ENCODE measurements at places on chromosomes 7 and 10. TPM values are rescaled to one million over a fixed set of nuclear protein-coding genes. Genes with fewer than 3 reads are reported as not detected.
A peak's percentile ranks its signal among the peaks of the same experiment; 100 is the strongest.

DNA sequence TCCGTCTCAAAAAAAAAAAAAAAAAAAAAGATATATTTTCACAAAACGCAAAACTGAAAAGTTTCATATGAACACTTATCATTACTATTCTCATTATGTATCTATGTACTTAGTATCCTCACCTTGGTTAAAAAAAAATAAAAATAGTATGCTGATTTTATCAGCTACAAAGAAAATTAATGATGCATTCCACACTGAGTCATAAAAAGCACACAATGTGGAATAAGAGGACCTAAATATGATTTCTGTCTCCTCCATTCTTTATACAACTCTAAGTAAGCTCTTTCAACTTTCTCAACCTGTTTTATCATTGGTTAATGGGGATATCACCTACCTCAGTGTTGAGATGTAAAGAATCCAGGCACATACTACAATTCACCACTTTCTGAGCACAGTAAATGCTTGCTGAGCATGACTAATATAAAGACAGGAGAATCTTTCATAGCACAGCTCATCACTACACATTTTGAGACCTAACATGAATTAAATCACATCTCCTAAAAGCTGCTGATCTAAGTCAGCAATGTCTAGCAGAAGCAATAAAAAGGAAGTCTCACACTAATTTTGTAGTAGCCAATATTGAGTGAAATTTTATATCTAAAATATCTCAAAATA is 2.7 kb downstream of the SNX13 start:
- peak; percentile 61 for DNase-seq

- peak; percentile 48 for DNase-seq
Observed at GRCh38 chr10:73886661-73887293, 12.4 kb upstream of the CAMK2G start.

Gene TRPV6
- not detected for total RNA-seq

DNA sequence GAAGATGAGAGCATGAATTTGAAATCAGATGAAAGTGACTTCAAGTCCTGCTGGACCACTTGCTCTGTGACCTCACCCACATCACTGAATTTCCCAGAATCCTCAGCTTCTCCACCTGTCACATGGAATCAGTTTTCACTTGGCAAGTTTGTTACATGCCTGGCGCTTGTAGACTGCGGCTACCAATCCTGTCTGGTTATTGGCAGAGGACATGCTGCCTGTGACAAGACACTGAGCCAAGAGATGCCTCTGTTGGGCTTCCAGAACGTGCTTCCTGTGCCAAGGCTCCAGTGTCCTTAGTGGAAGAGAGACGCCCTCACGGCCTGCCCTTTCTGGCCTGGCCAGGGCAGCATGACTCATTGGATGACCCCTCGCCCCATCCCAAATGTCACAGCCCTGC is 4.4 kb upstream of the MYL10 start:
- no peak for DNase-seq

DNA sequence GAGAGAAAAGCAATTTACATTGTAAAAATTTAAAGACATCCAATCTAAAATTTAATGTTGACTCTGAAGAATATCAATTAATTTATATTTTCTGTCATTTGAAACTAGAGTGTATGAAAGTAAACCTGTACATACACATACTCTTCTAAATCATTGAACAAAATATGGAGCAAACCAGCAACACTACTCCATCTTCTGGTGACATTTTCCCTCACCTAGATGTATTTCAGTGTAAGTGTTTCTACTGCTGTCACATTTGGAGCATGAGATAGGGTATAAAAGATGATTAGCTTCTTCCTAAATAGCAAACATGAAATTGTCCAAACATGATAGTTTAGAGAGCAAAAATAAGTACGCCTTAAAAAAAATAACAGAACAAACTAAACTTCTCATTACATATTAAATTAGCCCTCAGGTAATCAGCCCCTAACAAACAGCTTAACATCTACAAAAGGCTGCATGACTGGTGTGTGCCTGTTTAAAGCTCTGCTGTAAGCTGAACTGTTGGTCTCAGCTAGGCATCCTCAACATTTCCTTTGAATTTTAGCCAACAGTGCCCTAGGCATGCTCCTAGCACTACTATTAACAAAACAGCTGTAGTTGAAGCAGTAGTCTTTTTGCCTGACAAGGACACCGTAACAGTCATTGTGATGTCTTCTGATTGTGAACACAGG is 189.8 kb downstream of the CTNNA3 start:
- no peak for DNase-seq

DNA sequence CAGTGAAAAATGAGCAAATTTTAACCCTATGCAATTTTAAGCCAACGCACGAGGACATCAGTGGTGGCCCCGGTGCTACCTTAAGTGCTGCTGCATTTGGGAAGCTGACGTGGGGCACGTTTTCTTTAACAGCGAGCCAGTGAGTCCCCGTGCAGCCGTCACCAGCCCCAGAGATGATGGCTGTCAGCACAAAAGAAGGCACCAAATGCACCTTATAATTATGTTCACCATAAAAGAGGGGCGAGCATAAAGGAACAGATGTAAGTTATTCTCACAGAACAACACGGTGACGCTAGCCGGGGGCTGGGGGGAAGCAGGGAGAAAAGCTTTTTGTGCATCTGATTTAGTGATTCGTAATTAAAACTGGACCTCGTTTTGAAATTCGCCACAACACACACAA is 260.1 kb downstream of the DNAJB6 start:
- DNase-seq: no peak

DNA sequence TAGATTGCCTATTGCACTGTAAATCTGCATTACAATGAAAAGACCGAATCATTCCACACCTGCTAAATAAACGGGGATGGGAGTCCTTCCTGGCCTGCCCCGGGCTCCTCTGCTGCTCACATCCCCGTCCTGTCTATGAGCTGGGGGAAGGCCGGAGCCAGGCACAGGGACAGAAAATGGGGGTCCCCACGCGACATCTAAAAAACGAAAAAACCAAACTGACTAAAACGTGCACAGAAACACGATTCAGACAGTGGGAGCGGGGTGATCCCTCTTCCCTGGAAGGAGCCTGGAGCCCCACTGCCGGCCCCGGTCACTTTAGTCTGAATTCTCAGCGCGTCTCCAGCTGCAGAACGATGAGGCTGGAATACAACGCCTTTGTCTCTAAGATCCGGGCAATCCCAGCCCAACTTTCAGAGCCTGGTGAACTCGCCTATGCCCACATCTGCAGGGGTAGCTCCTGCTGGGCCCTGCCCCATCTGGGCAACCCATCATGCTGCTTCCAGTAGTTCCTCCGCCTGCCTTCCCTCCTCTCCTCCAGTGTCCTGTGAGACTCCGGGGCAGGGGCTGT is 78.0 kb downstream of the ADARB2 start:
- no peak for DNase-seq

- DNase-seq: no peak
Observed at GRCh38 chr7:140069298-140069949, 6.7 kb upstream of the PARP12 start.

DNA sequence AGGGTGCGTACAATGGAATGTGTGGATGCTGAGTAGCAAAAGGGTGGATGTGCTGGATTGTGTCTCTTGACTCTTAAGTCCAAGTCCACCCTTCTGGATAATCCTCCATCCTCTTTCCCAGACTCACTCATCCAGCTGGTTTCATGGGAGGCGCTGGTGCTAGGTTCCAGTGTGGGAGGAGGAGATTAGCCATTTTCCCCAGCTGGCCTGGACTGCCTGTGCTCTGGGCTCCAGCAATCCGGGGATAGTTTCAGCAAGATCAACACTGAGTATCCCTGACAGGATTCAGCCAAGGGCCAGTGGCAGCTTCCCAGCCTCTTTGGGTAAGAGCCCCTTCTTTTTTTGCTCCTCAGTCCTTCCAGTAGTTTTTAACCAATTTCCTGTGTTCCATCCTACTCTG is 21.6 kb upstream of the TRIL start:
- DNase-seq: no peak

GRCh38 chr10:131233611-131234258 is 77.8 kb downstream of the TCERG1L start:
- no peak for DNase-seq

Gene CHRM2
- total RNA-seq: 5.2 TPM

- DNase-seq: no peak
Observed at GRCh38 chr7:24172856-24173255, 111.1 kb upstream of the NPY start.

DNA sequence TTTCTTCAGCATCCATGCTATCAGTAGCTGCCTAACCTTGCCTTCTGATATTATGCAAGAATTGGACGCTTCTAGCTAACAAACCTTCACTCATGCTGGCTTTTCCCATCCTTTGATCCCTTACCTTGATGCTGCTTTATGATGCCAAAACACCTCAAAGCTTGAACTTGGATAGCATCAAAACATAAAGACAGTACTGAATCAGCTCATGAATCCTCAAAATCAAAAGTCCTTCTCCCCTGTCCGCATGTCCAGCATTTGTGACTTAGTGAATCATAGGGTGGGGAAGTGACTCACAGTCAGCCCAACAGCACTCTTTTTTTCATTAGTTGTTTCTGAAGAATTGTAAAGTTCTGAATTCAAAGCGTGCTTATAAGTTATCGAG is 89.5 kb upstream of the PIK3CG start:
- peak; percentile 87 for DNase-seq

DNA sequence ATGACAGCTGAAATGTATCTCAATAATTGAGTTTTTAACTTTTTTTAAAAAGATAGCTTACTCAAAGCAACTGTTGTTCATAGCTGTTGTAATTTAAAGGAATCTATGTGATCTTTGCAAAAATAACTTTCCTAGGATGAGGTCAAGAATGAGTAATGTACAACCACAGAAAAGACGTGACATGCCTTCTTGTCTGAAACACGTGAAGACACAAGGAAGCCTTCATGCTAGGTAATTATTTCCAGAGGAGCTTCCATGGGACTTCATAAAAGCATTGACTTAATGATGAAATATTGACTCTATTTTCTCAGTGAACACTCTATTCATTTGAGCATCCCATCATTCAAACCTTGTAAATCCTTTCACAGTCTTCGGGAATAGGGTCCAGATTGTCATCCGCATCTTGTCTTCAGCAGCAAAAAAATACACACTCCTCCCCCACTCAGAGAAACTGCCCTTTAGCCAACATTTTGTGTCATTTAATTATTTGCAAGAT is 528.0 kb downstream of the NRG3 start:
- no peak for DNase-seq

DNA sequence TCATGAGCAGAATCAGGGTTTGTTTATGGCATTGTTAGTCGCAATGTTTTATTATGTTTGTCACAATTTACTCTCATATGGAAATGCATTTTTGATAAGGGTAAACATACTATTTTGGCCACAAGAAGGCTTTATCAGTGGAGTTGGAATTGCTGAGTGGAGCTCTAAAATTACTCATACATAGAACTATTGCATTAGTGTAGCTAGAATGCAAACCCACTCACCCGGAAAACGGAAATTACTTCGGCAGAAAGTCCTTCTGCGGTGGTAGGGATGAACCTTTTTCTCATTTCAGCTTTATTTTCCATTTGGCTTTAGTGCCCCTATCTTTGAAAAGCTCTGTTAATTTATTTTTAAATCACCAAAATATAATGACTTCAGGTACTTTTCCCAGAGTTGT is 42.8 kb upstream of the NPY start:
- no peak for DNase-seq

- DNase-seq: peak; percentile 67
Observed at GRCh38 chr7:88111140-88111743, 108.6 kb downstream of the SRI start.

- DNase-seq: no peak
Observed at GRCh38 chr10:113891476-113891875, 37.0 kb downstream of the NHLRC2 start.

- DNase-seq: no peak
Observed at GRCh38 chr10:35972275-35972674, 330.2 kb upstream of the FZD8 start.

GRCh38 chr7:105734233-105734632 is 142.2 kb downstream of the ATXN7L1 start:
- no peak for DNase-seq

DNA sequence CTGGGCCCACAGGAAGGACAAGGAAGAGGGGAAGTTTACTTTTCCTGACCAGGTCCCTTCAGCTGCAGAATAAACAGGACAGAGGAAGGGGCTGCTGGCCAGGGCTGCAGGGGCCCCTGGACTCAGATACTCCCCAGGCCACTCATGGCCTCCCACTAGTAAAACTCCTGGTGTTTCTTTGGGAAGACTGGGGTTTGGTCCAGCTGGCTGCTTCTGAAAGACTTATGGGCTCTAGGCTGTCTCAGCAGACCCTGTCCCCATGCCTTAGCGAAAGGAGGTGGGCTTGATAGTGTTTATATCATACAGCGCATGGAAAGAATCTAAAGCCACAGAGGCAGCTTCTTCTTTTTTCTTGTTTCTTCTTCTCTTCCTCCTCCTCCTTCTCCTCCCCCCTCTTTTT is 56.4 kb downstream of the PALD1 start:
- no peak for DNase-seq

DNA sequence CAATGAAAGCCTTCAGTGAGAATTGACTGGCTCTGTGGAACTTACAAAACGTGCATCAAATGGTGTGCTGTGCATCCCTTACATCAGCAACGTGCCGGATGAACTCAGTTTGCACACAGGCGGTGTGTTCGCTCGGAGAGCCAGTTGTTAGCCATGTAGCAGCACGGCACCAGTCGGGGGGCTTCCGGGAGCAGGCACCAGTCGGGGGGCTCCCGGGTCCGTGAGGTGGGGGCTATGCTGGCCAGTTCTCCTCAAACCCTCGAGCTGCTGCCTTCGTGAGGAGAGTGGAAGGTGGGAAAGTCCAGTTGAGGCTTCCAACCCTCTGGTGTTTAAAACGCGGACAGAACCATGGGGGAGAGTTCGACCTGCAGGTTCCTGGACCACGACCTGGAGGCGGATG is 34.9 kb upstream of the UTF1 start:
- DNase-seq: no peak

GRCh38 chr10:22475651-22476600 is 130.6 kb downstream of the SPAG6 start:
- peak; percentile 47 for DNase-seq

DNA sequence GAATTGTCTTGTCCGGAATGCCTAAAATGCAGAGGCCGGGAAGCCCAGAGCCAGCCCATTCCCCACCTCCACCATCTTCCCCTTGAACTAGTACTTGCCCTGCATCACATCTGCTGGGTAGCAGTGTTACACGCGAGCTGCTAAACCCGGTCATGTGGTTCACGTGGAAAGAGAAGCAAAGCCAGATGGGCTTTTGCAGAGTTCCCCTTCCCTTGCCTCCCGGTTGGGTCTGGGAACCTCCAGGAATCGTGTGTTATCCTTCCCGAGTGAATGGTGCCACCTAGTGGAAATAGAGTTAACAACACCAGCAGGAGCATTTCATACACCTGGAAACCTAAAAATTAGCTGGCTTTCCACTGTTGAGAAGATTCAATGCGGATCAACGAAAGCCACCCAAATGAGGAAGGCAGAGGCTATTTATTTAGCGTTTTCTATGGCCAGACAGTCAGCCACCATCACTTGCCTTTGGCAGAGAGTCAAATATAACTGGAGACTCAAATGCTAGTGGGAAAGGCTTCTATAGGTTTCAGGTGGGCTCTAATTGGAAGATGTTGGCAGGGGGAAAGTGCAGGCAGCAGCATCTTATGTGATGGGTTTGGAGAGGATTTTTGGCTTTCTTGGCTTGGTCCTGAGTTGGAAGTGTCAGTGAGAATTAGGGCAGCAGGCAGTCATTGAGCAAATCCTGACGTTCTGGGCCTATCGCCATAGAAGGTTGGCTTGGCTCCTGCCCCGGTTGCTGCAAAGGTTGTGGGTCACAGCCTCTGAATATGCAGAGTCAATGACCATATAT is 12.9 kb upstream of the DENND2A start:
- DNase-seq: peak; percentile 82
